ENCODE measurements at places on chromosomes 13 and 19.

DNA sequence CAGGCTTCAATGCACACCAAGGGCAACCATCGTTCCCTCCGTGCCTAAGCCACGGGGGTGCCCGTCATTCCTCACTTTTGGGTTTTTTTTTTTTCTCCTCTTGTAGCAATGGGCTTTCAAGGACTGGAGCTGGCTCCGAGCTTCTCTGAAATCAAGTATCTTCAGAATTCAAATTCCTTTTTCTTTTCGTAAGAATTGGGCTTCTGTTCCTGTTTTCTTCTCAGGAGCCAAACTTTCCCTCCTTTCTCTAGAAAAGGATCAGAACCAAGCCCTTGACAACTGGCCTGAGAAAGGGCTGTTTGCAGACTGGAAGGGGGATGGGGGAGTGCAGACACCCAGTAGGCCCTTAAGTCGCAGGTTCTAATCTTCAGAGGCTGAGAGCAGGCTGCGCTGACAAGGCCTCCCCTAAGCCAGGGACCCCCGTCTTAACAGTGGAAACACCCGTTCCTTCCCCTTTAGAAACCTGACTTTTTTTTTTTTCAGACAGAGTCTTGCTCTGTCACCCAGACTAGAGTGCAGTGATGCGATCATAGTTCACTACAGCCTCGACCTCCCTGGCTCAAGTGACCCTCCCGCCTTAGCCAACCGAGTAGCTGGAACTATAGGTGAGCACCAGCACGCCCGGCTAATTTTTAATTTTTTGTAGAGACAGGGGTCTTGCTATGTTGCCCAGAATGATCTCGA, 51.6 kb downstream of the RFX2 start:
- DNase-seq: no peak

DNA sequence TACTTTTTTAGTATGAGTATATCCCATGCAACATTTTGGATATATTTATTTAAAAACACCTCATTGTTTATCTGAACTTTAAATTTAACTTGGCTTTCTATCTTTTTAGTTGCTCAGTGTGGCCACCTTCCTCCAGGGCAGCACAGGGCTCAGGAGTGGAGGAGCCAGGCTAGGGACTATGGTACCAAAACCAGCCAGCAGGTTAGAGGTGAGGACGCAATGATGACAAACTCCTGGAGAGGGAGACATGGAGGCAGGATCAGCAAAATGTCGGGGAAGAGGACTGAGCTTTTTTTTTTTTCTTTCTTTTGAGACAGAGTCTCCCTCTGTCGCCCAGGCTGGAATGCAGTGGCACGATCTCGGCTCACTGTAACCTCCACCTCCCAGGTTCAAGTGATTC, 29.6 kb upstream of the CALM3 start:
- no peak for DNase-seq

DNA sequence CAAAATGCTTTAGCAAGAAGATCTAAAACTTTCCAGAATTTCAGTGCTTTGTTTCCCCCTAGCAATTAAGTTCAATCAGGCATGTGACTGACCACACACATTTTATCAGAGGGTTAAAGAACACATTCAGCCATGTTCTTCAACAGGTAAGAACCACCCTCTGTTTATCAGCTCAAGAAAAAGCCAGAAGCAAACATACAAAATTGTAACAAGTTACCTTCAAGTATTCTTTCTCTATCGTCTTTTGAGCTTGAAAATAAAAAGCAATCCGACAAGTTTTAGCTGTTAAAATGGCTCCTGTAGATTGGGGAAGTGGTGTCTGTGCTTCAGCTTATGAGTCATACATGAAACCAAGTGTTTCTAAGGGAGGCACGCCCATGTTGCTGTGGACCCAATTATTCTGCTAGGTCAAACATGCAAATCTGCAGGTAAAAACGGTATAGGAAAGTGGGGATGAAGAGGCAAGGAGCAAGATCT, at the start of gene ELF1:
Gene ELF1, minus strand, starts transcription at position 306 of the 477 bp plus-strand sequence. CDS start 37,262 bp downstream, outside the sequence.
- DNase-seq: peak; percentile 36

GRCh38 chr19:40811478-40812341, 12.7 kb downstream of the EGLN2 start:
- no peak for DNase-seq

DNA sequence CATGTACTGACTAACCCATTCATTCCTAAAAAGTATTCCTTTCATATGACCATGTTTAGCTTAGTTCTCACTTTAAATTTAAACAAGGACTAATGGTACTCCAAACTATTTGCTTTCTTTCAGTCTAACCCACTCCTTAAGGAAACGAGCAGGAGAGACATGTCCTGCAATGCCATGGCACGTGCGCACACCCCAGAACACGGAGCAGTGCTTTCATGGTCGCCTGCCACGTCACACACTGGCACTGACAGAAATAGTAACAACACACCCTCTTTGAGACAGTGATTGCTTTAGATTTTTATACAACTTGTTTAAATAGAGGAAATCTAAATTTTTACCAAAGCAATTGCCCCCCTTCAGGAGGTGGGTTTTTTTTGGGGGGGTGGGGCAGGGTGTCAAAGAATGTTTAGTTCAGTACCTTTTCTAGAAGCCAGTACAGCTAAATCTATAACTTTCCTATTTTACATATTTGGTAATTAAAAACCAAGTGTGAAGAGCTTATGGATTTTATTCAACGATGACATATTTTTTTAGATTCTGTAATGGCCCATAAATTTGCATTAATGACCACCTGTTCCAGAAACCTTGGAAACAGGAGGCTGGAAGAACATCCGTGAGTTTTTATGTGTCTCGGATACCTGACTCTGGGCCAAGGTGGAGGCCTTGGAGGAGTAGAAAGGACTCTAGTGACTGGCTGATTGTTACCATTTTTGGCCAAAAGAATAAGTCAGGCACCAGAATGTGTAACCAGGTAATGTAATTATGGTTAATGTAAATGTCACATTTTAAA, 247.1 kb downstream of the DCT start:
- DNase-seq: no peak

DNA sequence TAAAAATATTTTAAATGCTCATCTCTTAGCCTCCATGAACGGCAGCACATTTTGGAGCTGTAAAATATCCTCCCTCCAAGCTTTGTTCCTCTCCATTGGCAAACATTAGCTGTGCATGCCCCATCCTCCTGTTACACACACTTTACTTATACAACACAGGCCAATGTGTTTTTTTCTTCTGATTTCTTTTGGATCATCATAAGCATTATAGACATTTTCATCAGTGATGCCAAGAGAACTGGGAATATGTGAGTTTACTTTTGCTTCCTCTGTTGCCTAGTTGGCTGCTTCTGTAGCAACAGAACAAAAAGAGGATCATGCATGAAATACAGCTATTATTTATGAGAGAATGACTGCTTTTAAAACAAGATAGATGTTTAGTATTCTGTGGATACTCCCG, 142.6 kb downstream of the PCDH9 start:
- no peak for DNase-seq

- no peak for DNase-seq
These were observed 23.4 kb downstream of the MBD3L2B start for GRCh38 chr19:6997679-6998445.

DNA sequence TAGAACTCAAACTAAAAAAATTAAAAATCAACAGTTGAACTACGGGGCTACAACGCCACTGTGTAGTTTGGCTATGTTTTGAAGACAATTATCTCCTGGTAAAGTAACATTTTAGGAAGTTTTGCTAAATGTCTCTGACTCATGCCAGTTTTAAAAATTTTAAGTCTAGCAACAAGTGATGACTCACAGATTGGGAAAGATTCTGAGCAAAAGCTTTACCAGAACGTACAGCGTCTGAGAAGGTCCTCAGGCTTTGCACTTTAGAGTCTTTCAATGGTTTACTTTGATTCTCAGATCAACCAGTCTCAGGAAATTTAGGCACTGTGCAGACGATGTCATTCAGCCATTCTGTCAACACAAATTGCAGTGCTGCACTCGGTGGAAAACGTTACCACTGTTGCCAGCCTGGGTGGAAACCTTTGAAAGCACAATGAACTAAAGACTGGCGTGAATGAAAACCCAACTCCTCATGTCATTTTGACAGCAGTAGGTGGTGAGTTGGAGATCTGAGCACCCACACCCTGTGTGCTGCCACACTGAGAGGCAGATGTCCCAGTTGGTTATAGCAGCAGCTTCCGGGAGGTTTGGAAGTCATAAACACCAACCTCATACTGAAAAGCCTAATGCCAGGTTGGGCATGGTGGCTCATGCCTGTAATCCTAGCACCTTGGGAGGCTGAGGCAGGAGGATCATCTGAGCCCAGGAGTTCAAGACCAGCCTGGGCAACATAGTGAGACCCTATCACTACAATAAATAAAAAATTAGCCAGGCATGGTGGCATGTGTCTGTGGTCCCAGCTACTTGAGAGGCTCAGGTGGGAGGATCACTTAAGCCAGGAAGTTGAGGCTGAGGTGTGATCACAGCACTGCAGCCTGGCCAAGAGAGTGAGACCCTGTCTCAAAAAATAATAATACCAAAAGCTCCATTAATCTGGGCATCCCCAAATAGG, 6.3 kb upstream of the WTIP start:
- no peak for DNase-seq

DNA sequence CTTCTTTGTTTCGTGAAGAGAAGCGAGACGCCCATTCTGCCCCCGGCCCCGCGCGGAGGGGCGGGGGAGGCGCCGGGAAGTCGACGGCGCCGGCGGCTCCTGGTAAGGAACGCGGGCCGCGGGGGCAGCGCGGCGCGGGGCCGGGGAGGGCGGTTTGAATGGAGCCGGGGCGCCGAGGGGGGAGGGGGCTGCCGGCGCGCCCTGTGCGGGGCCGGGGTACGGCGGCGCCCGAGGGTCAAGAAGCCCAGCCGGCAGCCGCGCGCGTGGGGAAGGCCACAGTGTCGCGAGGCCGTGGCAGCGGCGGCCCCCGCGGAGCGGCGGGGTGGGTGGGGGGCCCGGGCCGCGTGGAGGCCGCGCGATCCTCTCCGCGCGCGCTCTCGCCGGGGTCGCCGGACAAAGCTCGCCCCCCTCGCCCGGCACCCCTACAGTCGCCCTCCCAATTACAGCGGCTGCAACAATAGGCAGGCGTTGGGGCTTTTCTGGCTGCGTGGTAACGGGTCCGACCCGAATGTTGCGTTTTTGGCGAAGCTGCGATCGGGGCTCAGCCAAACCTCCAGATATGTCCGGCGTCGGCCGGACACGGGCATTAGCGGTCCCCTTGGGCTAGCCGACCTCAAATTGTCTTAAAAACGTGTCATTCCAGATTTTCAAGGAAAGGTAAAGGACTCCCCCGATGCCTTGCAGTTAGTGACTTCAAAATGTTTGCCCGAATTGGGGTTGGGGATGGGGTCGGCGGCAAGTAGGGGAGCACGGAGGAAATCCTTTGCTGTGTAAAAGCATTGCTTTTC, 437 bp downstream of the SMARCA4 start:
- no peak for DNase-seq

DNA sequence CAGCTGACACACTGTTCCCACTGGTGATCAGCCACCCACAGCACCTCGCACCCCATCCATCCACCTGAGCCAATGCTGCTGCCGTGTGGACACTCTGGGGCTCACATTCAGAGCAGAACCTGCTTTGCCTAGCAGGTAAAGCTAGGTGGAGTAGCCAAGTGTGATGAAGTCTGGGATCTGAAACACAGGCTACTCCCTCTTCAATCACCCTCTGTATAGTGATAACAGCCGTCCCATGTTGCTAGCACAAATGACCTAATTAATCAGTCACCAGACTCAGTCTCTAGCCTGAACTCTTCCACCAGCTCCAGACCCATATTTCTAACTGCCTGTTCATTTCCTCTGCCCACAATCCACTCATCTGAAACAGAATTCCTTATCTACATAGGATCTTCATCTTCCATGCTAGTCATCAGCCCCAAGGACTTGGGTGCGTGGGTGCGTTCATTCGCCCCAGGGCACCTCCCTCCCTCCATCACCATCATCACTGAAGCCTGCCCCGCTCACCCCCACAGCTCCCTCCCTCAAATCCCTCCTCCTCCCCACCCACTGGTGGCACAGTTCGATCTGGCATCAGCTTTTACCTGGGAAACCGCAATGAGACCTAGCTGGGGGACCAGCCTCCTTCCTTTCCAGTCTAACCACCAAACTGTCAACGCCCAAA, 19.8 kb downstream of the STK24 start:
- no peak for DNase-seq

DNA sequence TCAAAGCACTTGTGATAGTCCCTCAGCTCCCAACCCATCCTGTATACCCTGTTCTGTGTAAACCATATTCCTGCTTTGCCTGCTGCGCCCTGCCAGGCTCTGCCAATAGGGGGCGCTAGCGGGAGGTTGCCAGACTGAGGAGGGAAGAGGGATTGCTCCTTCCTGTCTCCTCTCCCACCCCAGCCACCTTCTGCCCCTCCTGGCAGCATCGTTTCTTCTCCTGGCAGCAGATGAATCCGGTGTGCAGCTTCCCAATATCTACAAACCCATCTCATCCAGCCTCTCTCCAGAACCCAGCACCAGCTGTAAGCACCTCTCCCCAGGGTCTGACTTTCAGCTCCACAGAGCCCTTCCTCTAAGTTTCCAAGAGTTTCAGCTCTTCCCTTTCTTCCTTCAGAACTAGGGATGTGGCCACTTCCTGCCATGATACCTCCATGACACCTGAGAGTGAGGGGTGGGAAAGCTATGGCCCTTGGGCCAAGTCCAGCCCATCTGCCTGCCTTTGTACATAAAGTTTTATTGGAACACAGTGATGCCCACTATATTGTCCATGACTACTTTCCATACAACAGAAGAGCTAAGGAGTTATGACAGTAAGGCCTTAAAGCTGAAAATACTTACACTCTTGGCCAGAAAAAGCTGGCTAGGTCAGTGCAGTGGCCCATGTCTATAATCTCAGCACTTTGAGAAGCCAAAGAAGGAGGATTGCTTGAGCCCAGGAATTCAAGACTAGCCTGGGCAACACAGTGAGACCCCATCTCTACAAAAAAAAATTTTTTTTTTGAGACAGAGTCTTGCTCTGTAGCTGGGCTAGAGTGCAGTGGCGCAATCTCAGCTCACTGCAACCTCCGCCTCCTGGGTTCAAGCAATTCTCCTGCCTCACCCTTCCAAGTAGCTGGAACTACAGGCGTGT, 34.5 kb upstream of the ATP1A3 start:
- DNase-seq: no peak

GRCh38 chr13:111296417-111296816, 24.0 kb upstream of the TEX29 start:
- no peak for DNase-seq

All from stimulated activated CD8-positive, alpha-beta memory T cell treated with anti-CD3 and anti-CD28 coated beads, Interleukin-12 subunit alpha, Interleukin-12 subunit beta, amount 100 ng/mL, for 1 hour (primary cell).